Activated T-cell treated with anti-CD3 and anti-CD28 coated beads, Interleukin-2, amount 50 U/mL, for 24 hours (primary cell): ENCODE measurements at places on chromosomes 16 and 17.

DNA sequence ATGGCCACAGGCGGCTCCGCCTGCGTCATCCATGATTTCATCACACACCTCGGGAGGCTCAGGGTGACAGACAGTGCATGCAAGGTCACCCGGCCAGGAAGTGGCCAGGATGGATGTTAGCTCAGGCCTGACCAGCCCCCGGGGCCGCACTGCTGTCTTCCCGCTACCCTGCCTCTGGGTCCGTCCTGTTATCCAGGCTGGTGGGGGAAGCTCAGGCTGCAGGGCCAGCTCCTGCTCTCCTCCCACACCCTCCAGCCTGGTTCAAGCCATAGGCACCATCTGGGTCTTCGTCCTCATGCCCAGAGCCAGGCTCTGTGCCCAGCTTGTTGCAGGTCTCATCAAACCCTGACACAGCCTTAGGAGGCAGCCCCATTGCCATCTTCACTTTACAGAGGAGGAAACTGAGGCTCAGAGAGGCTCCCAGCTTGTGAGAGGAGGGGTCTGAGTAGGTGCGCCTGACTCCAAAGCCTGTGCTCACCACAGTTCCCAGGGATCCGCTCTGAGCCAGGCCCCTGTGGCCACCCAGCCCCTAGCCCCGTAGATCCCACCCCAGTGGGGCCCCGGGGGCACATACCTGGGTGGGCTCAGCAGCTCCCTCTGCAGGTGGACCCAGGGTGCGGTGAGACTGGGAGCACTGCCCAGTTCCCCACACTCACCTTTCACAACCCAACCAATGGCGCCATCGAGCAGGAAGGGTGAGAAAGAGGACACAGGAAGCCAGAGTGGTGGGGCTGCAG is 412 bp upstream of the ADGRG3 start:
- DNase-seq, result no peak
- no peaks in the 10 kb centered on the region for H3K36me3 ChIP-seq
- no peak overlapping the region for H3K4me3 ChIP-seq
- H3K27me3 ChIP-seq, result no peaks in the 10 kb centered on the region
- H3K4me1 ChIP-seq, result no peaks in the 10 kb centered on the region

- no peak overlapping the region for H3K4me3 ChIP-seq
- H3K36me3 ChIP-seq, result peaks cover 62% of the 10 kb centered on the region
- H3K27ac ChIP-seq, result no peak overlapping the region
- peaks cover 5% of the 10 kb centered on the region for H3K4me1 ChIP-seq
Observed at GRCh38 chr17:1091900-1092299, 87.9 kb downstream of the ABR start.

- peaks cover 7% of the 10 kb centered on the region for H3K4me1 ChIP-seq
- no peak overlapping the region for H3K4me3 ChIP-seq
- no peaks in the 10 kb centered on the region for H3K27me3 ChIP-seq
- H3K36me3 ChIP-seq, result no peaks in the 10 kb centered on the region
- no peak for DNase-seq
- H3K27ac ChIP-seq, result no peak overlapping the region
Observed at GRCh38 chr17:32546031-32546444, 59.2 kb downstream of the CDK5R1 start.

GRCh38 chr17:8324132-8324531 is 14.1 kb downstream of the ARHGEF15 start:
- H3K27ac ChIP-seq, result no peak overlapping the region
- peaks cover 18% of the 10 kb centered on the region for H3K4me1 ChIP-seq
- no peak overlapping the region for H3K4me3 ChIP-seq
- DNase-seq, result peak; percentile 8
- H3K27me3 ChIP-seq, result peaks cover 46% of the 10 kb centered on the region

GRCh38 chr17:73614256-73614655 is 30.0 kb downstream of the SDK2 start:
- H3K27me3 ChIP-seq, result no peaks in the 10 kb centered on the region
- no peak overlapping the region for H3K27ac ChIP-seq
- H3K4me1 ChIP-seq, result peaks cover 3% of the 10 kb centered on the region
- no peak for DNase-seq
- H3K36me3 ChIP-seq, result no peaks in the 10 kb centered on the region

DNA sequence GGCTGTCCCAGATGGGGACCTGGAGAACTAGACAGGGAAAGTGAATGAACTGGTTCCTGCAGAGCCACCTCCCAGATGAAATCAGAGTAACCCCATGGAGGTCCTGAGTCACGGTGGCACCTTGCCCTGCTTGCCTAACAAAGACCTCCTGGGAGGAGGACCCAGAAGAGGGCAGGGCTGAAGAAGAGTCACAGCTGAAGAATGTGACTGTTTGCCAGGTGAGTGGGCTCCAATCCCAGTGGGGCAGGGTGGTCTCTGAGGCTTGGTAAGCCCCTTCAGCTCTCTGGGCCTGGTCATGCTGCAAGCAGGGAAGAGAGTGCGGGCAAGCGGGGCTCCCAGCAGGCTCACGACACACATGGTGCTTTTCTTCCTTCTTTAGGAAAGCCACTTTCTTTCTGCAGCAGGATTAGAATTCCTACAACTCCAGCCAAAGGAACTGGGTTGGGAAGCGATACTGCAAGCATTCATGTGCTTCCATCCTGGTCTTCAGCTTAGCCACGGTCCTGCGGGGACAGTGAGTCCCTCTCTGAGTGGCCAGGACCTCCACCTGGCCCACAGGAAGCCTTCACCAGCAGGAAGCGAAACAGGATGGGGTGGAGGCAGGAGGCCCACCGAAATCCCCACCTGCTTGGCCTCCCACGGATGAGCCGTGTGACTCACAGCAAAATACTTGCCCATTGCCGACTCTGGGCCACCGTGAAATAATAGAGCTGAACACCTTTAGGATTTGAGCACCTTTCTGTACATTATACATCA is 4.3 kb downstream of the C16orf74 start:
- peaks cover 20% of the 10 kb centered on the region for H3K27me3 ChIP-seq
- H3K4me1 ChIP-seq, result peaks cover 12% of the 10 kb centered on the region
- H3K36me3 ChIP-seq, result no peaks in the 10 kb centered on the region
- no peak overlapping the region for H3K27ac ChIP-seq

DNA sequence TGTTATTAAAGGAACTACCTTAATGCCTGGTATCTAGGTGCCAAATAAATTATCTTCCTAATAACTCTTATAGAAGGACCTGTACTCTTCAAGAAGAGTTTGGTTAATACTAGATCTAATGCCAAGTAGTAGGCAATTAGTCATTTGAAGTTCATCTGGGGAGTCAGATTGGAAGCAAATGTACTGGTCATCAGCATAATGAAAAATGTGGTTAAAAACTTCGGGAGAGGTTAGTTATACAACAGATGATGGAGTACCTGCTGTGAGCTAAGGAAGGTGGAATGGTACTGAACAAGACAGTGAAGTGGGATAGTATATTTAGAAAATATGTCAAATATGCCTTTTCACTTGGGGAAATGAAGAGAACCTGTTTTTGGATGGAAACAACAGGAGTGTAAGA is 49.2 kb downstream of the TNRC6A start:
- H3K4me1 ChIP-seq, result peaks cover 22% of the 10 kb centered on the region
- DNase-seq, result no peak
- no peak overlapping the region for H3K4me3 ChIP-seq
- peaks cover 93% of the 10 kb centered on the region for H3K36me3 ChIP-seq

- H3K36me3 ChIP-seq, result peaks cover 22% of the 10 kb centered on the region
- DNase-seq, result no peak
- H3K4me1 ChIP-seq, result no peaks in the 10 kb centered on the region
- H3K27me3 ChIP-seq, result no peaks in the 10 kb centered on the region
Observed at GRCh38 chr17:47803201-47803600, 18.4 kb downstream of the OSBPL7 start.

- peaks cover 44% of the 10 kb centered on the region for H3K4me1 ChIP-seq
- no peaks in the 10 kb centered on the region for H3K27me3 ChIP-seq
- H3K36me3 ChIP-seq, result peaks cover 29% of the 10 kb centered on the region
- no peak overlapping the region for H3K27ac ChIP-seq
- H3K4me3 ChIP-seq, result no peak overlapping the region
Observed at GRCh38 chr16:21659124-21659523, 4.6 kb upstream of the OTOA start.

DNA sequence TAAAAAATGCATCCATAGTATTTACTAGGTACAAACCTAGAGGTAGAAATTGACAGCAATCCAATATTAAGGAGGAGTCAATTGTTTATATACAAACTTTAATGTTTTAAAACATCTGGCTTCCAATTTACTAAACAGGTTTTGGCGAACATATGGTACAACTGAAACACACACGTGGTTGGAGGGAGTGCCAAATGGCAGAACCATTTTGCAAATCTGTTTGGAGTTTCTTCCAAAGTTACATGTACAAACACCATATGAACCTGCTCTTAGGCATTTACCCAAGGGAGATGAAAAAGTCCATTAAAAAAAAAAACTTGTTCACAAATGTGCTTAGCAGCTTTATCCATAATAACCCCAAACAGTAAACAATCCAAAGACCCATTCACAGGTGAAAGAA is 159.8 kb upstream of the MYOCD start:
- no peak overlapping the region for H3K4me3 ChIP-seq
- H3K27ac ChIP-seq, result no peak overlapping the region
- no peaks in the 10 kb centered on the region for H3K4me1 ChIP-seq
- no peaks in the 10 kb centered on the region for H3K36me3 ChIP-seq

DNA sequence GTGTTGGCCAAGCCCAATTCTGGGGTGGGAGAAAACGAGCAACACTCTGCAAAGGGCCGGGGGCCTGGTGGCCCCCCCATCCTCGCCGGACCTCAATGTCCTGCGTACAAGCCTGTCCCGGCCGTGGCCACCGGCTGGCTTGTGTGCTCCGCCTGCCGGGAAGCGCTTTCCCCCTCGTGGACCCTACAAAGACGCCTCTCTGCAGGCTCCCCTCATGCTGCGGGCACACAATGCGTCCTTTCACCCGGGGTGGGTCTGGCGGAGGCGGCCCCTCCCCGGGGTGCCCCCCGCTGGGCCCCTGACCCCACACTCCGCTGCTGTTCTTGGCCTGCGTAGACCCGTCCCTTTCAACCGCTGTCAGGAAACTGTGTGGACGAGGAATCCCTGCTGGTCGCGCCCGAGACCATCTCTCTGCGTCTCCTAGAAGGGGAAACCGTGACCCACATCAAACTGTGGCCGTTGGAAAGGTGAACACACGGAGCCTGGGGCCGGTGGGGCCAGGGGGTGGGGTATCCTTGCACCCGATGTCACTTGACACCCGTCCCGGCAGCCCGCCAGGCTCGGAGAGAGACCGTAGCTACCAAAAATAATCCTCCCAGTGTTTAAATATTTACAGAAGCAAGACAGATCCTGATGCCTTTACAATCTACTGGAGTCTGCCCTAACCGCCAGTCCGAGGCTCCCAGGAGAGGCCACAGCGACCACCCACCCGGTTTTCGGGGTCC is 43.6 kb downstream of the TBC1D16 start:
- no peak for DNase-seq
- H3K27me3 ChIP-seq, result no peaks in the 10 kb centered on the region
- H3K27ac ChIP-seq, result peak overlapping the region; percentile 88
- H3K36me3 ChIP-seq, result no peaks in the 10 kb centered on the region
